ENCODE measurements at places on chromosomes 1 and 21. TPM values are rescaled to one million over a fixed set of nuclear protein-coding genes. Genes with fewer than 3 reads are reported as not detected.

GRCh38 chr1:228976316-228976715, 241.0 kb downstream of the RHOU start:
- H3K27ac ChIP-seq, result no peak overlapping the region
- H3K4me3 ChIP-seq, result no peak overlapping the region
- no peaks in the 10 kb centered on the region for H3K36me3 ChIP-seq
- peaks cover 8% of the 10 kb centered on the region for H3K4me1 ChIP-seq
- no peak for DNase-seq

- H3K27me3 ChIP-seq, result no peaks in the 10 kb centered on the region
- no peak for DNase-seq
These were observed 51.1 kb downstream of the CNN3 start for GRCh38 chr1:94875794-94876193.

DNA sequence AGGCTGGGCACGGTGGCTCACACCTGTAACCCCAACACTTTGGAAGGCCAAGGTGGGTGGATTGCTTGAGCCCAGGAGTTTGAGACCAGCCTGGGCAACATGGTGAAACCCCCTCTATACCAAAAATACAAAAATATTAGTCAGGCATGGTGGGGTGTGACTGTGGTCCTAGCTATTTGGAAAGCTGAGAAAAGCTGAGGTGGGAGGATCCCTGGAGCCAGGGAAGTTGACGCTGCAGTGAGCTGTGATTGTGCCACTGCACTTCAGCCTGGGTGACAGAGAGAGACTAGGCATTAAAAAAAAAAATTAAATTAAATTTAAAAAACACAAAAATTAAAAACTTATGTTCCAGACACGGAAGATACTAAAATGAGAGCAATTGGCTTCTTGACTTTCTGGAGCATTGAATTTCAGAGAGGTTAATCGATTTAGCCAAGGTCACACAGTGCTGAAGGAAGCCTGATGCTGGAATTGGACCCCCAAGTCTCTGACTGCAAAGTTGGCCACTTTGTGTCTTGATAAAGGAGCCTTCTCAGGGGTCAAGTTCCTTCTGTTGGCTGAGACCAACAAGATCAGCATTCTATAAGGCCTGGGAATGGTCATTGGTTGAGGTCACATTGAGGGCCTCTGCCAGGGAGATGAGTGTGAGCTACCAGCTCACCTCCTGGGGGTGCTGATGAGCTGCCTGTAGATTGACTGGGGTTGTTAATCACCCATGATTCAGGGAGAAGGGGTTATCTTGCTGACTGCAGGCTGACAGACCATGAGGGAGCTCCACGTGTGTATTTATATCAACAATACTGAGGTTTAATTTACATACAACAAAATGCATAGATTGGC, 54.3 kb downstream of the RPS6KA1 start:
- H3K4me3 ChIP-seq, result no peak overlapping the region
- DNase-seq, result no peak
- H3K27me3 ChIP-seq, result no peaks in the 10 kb centered on the region
- H3K36me3 ChIP-seq, result no peaks in the 10 kb centered on the region
- peaks cover 4% of the 10 kb centered on the region for H3K4me1 ChIP-seq
- H3K27ac ChIP-seq, result no peak overlapping the region

DNA sequence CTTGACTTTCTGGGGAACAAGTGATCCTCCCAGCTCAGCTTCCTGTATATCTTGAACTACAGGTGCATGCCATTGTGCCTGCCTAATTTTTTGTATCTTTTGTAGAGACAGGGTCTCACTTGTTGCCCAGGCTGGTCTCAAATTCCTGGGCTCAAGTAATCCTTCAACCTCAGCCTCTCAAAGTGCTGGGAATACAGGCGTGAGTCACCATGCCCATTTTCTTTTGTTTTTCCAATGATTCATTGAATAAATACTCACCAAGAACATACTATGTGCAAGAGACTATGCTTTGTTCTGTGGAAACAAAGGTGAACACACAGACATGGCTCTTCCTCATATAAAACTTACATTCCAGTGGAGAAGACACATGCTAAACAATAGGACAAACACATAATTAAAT, 407.8 kb upstream of the DAB1 start:
- DNase-seq, result no peak
- H3K4me3 ChIP-seq, result no peak overlapping the region
- H3K36me3 ChIP-seq, result no peaks in the 10 kb centered on the region
- H3K27me3 ChIP-seq, result no peaks in the 10 kb centered on the region
- no peaks in the 10 kb centered on the region for H3K4me1 ChIP-seq

DNA sequence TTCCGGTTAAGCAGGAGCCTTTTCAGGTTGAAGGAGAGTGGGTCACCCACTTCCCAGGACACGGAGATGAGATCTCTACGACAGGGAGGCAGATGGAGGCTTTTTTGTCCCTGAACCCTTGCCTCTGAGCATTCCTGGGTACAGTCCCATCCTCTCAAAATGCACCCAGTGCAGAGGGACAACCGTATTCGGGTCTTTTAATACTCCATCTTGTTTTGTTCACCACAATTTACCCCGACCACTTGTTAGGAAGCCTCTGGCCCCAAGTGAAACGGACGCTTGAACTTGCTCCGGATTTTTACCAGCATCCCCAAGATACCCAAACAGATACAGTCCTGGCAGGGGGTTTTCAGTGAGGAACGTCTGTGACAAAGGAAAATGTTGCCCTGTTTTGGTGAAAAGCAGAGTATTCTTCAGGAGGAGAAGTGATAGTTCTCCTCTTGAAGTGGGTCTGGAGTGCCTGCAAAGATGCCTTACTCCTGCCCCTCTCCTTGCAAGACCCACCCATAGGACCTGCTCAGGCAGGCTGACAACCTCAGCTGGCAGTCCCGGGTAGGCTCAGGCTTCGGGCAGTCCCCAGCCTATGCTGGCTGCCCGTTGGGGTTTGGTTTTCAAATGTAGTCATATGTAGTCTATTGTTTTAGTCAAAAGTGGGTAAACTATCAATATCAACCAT, 669 bp upstream of the ARL8A start:
- H3K36me3 ChIP-seq, result peaks cover 2% of the 10 kb centered on the region
- peak overlapping the region; percentile 74 for H3K27ac ChIP-seq
- DNase-seq, result no peak
- peak overlapping the region; percentile 99 for H3K4me3 ChIP-seq
- H3K27me3 ChIP-seq, result peaks cover 6% of the 10 kb centered on the region

- no peak for DNase-seq
- no peak overlapping the region for H3K4me3 ChIP-seq
- no peak overlapping the region for H3K27ac ChIP-seq
- H3K36me3 ChIP-seq, result no peaks in the 10 kb centered on the region
- peaks cover 2% of the 10 kb centered on the region for H3K27me3 ChIP-seq
- peaks cover 20% of the 10 kb centered on the region for H3K4me1 ChIP-seq
These were observed 14.3 kb downstream of the PROK1 start for GRCh38 chr1:110465038-110465813.

- H3K36me3 ChIP-seq, result peaks cover 7% of the 10 kb centered on the region
- no peak overlapping the region for H3K27ac ChIP-seq
- no peak overlapping the region for H3K4me3 ChIP-seq
- no peaks in the 10 kb centered on the region for H3K4me1 ChIP-seq
- H3K27me3 ChIP-seq, result no peaks in the 10 kb centered on the region
These were observed 114.9 kb downstream of the HUNK start for GRCh38 chr21:31987696-31988095.

GRCh38 chr1:156881663-156882062, 11.9 kb upstream of the PEAR1 start:
- no peaks in the 10 kb centered on the region for H3K4me1 ChIP-seq
- H3K27ac ChIP-seq, result no peak overlapping the region
- H3K36me3 ChIP-seq, result no peaks in the 10 kb centered on the region
- no peak overlapping the region for H3K4me3 ChIP-seq
- DNase-seq, result no peak

DNA sequence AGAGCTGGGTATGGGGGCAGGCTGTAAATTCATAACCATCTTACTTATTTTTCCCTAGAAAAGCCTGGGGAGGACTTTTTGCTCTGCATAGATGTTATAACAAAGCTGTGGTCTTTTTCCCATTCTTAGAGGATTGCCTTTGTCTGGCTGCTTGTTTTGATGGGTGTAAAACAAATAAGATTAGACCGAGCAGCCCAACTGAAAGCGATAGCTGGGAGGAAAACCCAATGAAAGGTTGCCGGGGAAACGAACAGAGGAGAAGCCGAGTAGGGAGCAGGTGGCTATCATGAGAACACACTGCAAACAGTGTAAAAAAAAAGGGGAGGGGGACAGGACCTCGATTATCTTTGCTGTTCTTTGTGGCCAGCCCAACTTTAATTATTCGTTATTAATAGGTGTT, 1.9 kb downstream of the ELAVL4 start:
- H3K27me3 ChIP-seq, result no peaks in the 10 kb centered on the region
- H3K4me3 ChIP-seq, result no peak overlapping the region
- H3K36me3 ChIP-seq, result no peaks in the 10 kb centered on the region

DNA sequence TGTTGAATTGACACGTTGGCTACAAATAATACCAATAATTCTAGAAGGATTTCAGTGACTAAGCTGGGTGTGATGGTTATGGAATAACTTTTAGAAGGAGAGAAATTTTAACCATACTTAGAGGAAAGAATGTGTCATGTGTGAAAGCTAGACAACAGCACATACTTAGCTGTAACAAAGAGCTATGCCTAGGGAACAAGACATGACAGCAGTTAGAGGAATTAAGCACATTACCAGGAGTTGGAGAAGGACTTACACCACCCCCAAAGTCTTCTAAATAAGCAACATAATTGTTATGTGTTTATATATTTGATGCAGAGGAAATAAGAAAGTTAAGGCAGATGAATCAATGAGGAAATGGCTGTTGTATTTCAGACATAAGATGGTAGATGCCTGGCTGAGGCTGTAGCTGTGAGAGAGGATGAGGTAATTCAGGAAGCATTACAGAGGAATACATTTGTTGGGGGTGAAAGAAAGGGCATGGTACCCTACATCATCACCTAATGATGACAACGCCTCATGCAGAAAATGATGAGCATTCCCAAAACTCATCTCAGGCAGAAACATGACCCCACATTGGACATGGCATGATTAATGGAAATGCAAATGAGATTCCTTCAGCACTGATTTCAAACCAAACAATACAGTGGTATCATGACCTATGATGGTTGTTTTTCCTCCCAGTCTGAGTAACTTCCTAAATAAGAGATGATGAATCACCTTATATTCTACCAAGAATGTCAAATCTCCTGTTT, 211.5 kb downstream of the LHX8 start:
- no peaks in the 10 kb centered on the region for H3K27me3 ChIP-seq
- DNase-seq, result no peak
- H3K36me3 ChIP-seq, result no peaks in the 10 kb centered on the region
- no peak overlapping the region for H3K4me3 ChIP-seq
- H3K4me1 ChIP-seq, result no peaks in the 10 kb centered on the region

DNA sequence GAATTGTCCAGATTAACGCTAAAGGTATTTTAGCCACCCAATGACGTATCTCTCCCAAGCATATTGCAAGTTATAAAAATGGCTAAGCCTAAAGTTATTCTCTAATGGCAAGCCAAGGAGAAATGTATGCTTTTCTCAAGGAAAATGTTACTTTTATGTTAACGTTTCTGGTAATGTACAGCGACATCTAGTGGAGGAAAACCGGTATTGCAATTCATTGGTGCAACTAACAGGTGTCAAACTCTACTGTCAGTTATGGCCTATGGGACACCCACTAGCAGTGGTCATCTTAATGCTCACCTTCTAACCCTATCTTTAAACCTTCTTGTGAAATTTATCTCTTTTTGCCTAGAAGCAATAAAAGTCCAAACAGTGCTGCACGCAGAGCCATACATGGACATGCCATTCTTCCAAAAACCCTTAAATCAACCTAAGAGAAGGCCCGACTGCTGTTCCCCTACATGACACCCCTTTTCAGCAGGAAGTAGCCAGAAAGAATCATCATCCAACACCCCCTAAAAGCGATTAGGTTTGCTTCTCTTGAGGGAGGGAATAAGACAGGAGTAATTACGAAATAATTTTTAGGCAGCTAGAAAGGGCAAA, 68.7 kb upstream of the LRIF1 start:
- H3K4me1 ChIP-seq, result no peaks in the 10 kb centered on the region
- H3K27ac ChIP-seq, result no peak overlapping the region
- no peaks in the 10 kb centered on the region for H3K36me3 ChIP-seq
- peak; percentile 27 for DNase-seq
- H3K4me3 ChIP-seq, result no peak overlapping the region

Gene AK5
- polyA plus RNA-seq, result 20.7 TPM

Data from IMR-90 (cell line).